T1000 (cell line): ENCODE measurements at places on chromosomes 1 and 21.

GRCh38 chr1:66575739-66576138 is 41.8 kb downstream of the SGIP1 start:
- no peak for DNase-seq

DNA sequence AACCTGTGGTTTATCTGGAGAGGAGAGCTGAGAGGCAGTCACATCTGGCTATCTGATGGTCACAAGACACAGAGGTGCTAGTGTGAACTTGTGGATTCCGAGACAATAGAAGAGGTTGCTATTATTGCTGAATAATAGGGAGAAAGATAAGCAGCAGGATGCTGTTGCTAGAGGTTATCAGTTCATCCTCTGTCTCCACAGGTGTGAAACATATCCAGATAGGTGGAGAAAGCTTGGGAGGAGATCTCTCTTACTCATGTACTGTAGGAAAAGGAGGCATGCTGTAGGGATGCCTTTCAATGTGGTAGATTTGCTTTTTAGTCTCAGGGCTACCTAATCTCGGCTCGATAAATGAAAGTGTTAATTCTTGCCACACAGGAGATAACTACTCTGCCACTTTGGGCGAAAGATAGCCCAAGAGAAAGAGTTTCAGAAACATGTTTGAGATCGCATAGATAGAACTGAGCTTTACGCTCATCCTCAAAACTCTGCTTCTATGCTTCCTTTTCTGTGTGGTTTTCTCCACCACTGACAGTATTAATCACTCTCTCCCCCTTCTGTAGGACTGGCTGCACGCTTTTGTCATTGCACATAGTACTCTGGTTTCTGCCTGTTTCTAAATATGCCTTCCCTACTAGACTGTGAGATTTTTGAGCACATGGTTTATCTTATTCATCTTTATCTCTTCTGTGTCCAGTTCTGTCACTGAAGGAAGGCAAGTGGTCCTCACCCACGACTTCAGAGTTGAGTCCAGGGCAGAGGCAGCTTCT is 36.7 kb upstream of the PLXNA2 start:
- no peak for DNase-seq

GRCh38 chr21:41283211-41283818 is 33.3 kb upstream of the FAM3B start:
- DNase-seq: no peak

GRCh38 chr1:246518456-246519205 is 11.6 kb upstream of the SMYD3 start:
- DNase-seq: no peak

GRCh38 chr1:74753104-74753503 is 20.2 kb downstream of the TYW3 start:
- no peak for DNase-seq
